Purkinje cell (primary cell): ENCODE measurements at places on chromosomes 7 and 10. TPM values are rescaled to one million over a fixed set of nuclear protein-coding genes. Genes with fewer than 3 reads are reported as not detected.

Gene PLCE1
- polyA plus RNA-seq = 0.48 and 0.58 TPM in 2 replicates

Gene TFR2
- 0.17 and 0.55 TPM in 2 replicates for polyA plus RNA-seq

Gene HOXA9
- not detected in 2 replicates for polyA plus RNA-seq

Gene SYNPO2L
- not detected in 2 replicates for polyA plus RNA-seq

Gene GBX1
- not detected in 2 replicates for polyA plus RNA-seq

Gene AKR1C4
- polyA plus RNA-seq = not detected in 2 replicates

Gene CPN1
- polyA plus RNA-seq = not detected in 2 replicates

Gene FBXO24
- not detected in 2 replicates for polyA plus RNA-seq

Gene SPDYE5
- 0.25 and 1.9 TPM in 2 replicates for polyA plus RNA-seq

Gene PAXIP1
- polyA plus RNA-seq = 4.3 and 6.5 TPM in 2 replicates

Gene ARHGAP22
- 2.6 and 4.8 TPM in 2 replicates for polyA plus RNA-seq

Gene PLEKHA8
- polyA plus RNA-seq = 0.98 and 5.1 TPM in 2 replicates

Gene EIF5AL1
- 0.89 and 0.92 TPM in 2 replicates for polyA plus RNA-seq

Gene DYDC1
- polyA plus RNA-seq = not detected in 2 replicates

Gene INSYN2A
- 0.60 and 0.74 TPM in 2 replicates for polyA plus RNA-seq

Gene SPDYE18
- not detected in 2 replicates for polyA plus RNA-seq

Gene SFMBT2
- 3.2 and 3.3 TPM in 2 replicates for polyA plus RNA-seq

Gene PDE6C
- 0.09 TPM in 1 of 2 replicates, not detected in the other for polyA plus RNA-seq

Gene EPHA1
- polyA plus RNA-seq = not detected in 2 replicates

Gene AS3MT
- polyA plus RNA-seq = 0.59 and 7.1 TPM in 2 replicates

Gene PDZD8
- polyA plus RNA-seq = 25.8 and 32.3 TPM in 2 replicates

Gene CD36
- 0.32 TPM in 1 of 2 replicates, not detected in the other for polyA plus RNA-seq

Gene SPACDR
- 0.66 and 1.3 TPM in 2 replicates for polyA plus RNA-seq

Gene CRCP
- polyA plus RNA-seq = 8.8 and 30.0 TPM in 2 replicates

Gene ENTPD1
- 3.6 and 4.6 TPM in 2 replicates for polyA plus RNA-seq
